ENCODE measurements at places on chromosomes 3 and 15.

- no peak for DNase-seq
These were observed 145.9 kb downstream of the MEIS2 start for GRCh38 chr15:36954486-36954885.

GRCh38 chr15:94119298-94119811 is 112.0 kb upstream of the MCTP2 start:
- peak; percentile 82 for DNase-seq

DNA sequence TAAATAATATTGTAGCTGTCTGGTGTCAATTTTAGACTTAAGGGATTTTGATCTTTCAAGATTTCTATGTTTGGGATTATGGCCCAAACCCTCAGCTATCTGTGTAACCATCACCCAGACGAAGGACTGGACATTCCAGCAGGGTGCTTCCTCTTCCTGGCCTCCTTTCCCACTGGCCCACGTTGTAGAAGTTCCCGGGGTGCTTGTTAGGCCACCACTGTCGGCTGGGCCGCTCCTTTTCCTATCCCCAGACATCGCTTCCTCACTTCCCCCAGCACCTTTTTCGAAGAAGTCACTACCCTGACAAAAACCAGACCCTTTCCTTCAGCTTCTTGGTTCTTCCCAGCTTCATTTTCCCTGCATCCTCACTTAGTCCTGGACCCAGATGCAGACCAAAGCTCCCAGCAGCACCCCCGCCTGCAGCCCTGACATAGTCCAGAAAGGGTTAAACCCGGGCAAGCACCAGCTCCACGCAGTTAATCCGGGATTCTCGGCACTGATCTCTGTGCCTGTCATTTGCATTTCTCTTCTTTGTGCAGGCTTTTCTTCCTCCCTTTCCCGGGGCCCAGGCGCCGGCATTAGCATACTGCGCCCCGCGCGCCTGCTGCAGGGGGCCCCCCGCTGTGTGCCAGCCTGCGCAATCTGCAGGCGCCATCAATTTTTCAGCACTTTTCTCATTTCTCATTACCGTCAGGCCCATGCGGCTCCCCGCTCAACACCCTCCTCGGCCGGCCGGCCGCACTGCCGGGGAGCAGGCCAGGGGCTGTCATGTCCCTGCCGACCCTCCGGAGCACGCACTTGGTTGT is 90.6 kb downstream of the ZNF621 start:
- peak; percentile 19 for DNase-seq

- no peak for DNase-seq
These were observed 25.0 kb downstream of the CLDN18 start for GRCh38 chr3:138034918-138035317.

GRCh38 chr3:108428586-108428985 is 81.8 kb downstream of the MYH15 start:
- no peak for DNase-seq

GRCh38 chr15:69548395-69549180 is 96.0 kb downstream of the RPLP1 start:
- no peak for DNase-seq

DNA sequence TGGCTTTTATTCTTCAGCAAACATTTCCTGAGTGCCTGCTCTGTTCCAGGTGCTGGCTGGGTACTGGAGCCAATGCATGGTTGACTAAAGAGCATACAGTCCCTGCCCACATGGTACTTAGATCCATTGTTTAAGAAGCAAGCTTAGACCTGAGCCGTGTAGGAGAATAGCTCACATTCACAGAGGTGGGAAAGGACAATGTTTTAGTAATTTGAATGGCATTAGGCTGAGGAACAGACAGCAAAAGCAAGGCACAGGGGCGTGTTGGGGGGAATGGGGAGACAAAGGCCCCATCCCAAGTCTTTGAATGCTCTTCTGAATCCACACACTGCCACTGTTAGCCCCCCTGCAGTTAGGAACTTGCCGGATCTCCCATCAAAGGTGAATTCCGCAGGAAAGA is 388.2 kb upstream of the RGMA start:
- no peak for DNase-seq

GRCh38 chr15:50166216-50166615 is 15.8 kb upstream of the SLC27A2 start:
- no peak for DNase-seq

DNA sequence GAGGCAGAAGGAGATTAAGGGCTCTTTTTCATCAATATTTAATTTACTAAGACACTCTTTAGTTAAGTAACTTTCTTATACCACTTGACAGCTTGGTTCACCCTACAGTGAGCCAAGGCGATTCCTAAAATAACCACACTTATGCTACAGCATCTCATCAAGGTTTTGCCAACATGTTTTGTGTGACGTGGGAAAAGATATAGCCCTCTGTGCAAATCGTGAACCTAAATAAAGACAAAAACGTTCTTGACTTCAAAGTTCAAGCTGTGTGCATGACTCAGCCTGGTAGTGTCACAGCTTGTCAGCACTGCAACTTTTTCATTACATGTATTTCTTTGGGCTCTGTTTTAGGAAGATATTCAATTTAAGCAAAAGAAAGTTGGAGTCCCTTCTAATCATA is 297.0 kb upstream of the EPHA3 start:
- no peak for DNase-seq

DNA sequence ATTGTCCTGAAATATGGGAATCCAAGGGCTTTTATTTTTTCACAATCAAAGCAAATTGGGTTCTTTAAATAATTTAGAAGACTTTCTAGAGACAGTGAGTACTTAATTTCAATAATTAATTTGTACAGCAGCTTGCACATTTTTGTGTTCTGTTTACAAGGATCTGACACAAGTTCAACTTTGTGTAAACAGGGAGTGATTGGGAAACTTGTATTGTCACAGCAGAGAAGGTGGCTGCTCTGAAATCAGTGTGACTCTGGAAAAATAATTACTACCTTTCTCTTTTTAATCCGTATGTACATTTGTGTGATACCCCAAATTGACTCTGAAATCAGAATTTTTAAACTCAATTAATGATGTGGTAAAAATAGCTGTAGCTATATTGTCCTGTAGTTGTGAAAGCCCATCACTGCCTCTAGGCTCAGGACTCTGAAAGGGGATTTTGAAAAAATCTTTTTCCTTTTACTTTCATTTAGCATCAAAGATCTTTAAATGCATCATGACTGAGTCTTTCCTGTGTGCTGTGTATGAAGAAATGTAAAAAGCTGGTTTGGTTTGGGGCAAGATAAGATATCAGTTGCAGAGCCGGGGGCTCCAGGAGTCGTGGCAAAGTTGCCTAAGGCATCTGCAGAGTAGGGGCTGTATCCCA is 45.1 kb downstream of the MFSD1 start:
- DNase-seq = no peak

DNA sequence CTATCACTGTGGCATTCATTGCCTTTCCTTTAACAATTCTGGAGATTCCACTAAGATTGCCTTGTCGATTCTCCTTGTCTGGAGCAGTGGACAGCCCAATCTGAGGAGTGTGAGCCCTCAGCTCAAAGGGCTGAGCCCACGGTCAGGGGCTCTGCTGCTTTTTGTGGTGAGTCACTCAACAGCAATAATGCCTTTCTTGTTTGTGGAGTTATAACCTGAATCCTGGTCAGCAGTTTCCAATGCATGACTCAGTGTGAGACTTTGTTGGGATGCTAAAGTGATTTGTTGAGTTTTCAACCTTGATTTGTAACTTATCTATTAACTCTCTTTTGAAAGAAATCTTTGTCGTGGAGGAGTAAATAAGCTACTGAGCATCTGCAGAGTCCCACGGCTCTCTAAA is 183.5 kb downstream of the TJP1 start:
- DNase-seq = no peak

DNA sequence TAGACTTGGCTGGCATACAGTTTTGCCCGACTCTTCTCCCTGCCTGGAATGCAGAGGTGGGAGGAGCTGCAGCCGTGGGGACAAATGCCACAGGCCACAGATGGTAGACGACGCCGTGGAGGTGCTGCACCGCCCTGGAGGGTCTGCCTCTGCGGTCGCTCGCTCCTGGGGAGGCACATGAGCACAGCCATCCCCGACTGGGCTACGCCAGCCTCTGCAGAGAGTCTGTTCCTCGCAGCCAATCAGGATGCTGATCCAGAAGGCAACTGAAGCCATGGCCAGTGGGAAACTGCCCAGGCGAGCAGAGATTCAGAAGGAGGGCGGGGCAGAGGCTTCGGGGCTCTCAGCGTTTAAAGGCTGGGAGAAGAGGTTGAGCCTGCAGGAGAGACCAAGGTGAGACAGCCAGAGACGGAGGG is 11.9 kb upstream of the LRRC15 start:
- no peak for DNase-seq

- DNase-seq = peak; percentile 71
These were observed 19.7 kb upstream of the SATB1 start for GRCh38 chr3:18444595-18445400.

DNA sequence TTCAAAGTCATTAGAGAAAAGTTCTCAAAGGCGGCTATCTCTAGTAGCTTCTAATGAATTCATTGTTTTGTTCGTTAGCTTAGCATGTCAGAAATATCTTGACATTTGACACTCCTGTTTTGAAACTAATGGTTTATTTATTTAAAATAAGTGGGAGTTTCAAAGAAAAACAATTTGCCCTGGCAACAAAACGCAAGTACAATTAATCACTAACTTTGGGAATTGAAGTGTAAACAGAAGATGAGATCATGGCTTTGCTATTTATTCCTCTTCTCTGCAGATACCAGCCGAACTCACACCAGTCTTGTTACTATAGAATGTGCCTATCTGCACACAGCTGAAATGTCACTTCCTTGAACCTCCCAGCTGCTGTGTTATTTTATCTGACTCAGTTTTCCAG is 27.5 kb downstream of the MASP1 start:
- DNase-seq = no peak

- DNase-seq = no peak
These were observed 869.2 kb downstream of the DIPK2A start for GRCh38 chr3:144840866-144841265.

GRCh38 chr3:103308921-103309320 is 874.1 kb downstream of the ZPLD1 start:
- DNase-seq = peak; percentile 4

GRCh38 chr3:133999891-134000685 is 29.6 kb downstream of the SLCO2A1 start:
- DNase-seq = no peak

- DNase-seq = no peak
These were observed 63.3 kb downstream of the MBNL1 start for GRCh38 chr3:152331998-152332397.

- no peak for DNase-seq
These were observed 513.3 kb upstream of the CFAP20DC start for GRCh38 chr3:59563072-59563605.

DNA sequence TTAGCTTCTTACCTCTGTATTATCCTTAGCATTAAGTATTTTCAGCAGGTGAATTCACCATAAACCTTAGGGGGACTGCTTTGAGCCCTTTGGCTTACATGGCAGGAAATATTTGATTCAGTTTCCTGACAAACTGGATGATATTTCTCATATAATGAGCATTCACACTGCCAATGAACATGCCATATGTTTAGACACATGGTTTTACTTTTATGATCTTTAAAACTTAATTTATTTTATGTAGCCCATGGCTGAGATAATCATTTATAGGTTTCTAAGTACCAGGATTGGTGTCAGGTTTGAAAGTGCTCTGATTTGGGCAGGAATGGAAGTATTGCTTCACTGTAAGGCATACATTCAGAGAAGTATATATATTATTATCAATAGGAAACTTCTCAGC is 319.1 kb downstream of the ZPLD1 start:
- DNase-seq = no peak

- no peak for DNase-seq
These were observed 155.0 kb upstream of the GPR149 start for GRCh38 chr3:154584974-154585373.

- DNase-seq = peak; percentile 56
These were observed 319.2 kb downstream of the ZNF621 start for GRCh38 chr3:40843851-40844548.

GRCh38 chr3:60855250-60855649 is 396.0 kb downstream of the FHIT start:
- DNase-seq = no peak

DNA sequence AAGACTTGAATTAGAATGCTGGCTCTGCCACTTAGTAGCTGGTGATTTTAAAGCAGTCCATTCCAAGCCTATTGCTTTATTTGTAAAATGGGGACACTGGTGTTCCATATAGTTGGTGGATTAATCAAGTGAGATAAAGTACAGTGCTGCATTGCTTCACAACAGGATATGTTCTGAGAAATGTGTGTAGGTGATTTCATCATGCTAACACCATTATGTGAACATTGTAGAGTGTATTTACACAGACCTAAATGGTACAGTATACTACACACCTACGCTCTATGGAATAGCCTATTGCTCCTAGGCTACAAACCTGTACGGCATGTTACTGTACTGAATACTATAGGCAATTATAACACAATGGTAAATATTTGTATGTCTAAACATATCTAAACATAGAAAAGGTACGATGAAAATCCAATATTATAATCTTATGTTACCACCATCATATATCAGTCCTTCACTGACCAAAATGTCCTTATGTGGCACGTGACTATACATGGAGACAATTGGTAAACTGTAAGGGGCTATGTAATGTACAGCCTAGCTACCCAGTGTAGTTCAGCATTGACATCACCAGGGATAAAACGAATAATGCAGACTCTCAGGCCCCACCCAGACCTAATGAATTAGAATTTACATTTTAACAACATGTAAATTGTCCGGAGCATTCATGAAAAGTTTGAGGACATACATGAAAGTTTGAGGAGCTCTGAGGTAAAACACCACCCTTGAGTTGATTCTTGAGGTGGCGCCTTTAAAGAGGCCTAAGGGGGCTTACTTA is 121.4 kb upstream of the BFSP2 start:
- no peak for DNase-seq

GRCh38 chr15:59104602-59104911 is 389 bp upstream of the CCNB2 start:
- no peak for DNase-seq

DNA sequence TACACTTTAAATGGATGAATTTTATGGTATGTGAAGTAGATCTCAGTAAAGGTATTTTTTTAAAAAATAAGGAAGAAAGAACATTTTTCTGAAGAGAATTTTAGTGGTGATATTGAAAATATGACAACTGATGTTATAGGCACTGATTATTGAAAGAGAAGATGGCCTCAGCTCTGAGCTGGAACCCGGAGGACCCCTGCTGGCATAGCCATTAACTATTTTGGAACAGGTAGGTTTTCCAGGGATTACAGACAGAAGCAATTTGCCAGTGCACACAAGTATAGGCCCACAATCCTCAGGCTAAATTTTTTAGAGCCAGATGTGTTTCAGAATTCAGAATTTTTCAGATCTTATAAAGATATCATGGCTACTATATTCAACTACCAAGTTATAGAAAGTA is 315.9 kb upstream of the GPR149 start:
- peak; percentile 7 for DNase-seq

All from SJCRH30 (cell line).